ENCODE measurements at places on chromosomes 2 and 18.
A peak's percentile ranks its signal among the peaks of the same experiment; 100 is the strongest.

GRCh38 chr2:232350804-232351685 is 27.5 kb upstream of the ALPP start:
- peak; percentile 48 for DNase-seq

- DNase-seq, result no peak
Measured at GRCh38 chr2:226659410-226659809, 140.2 kb downstream of the IRS1 start.

- no peak for DNase-seq
Measured at GRCh38 chr2:207459990-207460757, 69.6 kb upstream of the CREB1 start.

DNA sequence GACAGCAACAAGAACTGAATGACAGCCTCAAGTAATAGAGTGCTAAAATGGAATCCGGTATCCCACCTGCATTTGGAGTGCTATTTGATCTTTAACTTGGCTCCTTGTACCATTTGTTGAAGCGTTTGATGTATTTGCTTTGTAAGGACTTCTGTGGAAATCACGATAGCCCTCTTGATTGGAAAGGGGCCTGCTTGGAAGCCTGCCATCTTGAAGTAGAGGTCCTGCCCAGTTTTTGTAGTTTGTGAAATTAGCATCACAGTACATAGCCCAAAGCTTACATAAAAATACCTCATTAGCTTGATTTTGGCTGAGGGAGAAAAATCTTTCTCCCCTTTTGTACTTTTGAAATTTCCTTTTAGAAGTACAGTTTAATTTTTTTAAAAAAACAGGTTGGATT is 2.7 kb downstream of the CDCA7 start:
- DNase-seq, result no peak

- no peak for DNase-seq
Measured at GRCh38 chr2:136133586-136133985, 15.6 kb upstream of the CXCR4 start.

GRCh38 chr18:3726238-3726951 is 276.4 kb downstream of the TGIF1 start:
- DNase-seq, result no peak

GRCh38 chr2:192072261-192072660 is 122.5 kb downstream of the TMEFF2 start:
- DNase-seq, result no peak

GRCh38 chr2:15432642-15433256 is 128.4 kb downstream of the NBAS start:
- no peak for DNase-seq

DNA sequence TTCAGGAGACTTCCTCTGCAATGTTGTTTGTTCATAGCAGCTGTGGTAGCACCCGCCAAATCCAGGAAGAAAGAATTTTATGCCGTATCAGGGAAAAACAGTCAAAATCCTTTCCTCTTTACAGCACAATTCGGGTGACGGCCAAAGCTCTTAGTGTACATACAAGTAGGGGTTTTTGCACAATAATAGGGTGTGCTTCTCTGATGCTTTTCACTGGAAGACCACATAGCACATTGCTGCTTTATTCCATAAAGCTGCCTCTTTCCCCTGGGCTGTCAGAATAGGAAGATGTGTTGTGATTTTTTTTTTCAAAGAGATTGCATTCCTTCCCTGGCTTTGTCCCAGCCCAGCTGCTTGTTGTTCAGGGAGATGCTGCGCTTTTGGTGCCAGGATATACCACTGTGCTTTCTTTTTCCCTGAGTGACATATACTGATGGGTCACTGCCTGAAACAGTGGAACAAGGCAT is 27.2 kb upstream of the LANCL1 start:
- no peak for DNase-seq

GRCh38 chr18:50203801-50204604 is 9.1 kb upstream of the MYO5B start:
- DNase-seq, result no peak

GRCh38 chr2:158936978-158937377 is 31.5 kb upstream of the TANC1 start:
- DNase-seq, result no peak

- DNase-seq, result no peak
Measured at GRCh38 chr2:97844311-97844859, 131.0 kb downstream of the ZAP70 start.

DNA sequence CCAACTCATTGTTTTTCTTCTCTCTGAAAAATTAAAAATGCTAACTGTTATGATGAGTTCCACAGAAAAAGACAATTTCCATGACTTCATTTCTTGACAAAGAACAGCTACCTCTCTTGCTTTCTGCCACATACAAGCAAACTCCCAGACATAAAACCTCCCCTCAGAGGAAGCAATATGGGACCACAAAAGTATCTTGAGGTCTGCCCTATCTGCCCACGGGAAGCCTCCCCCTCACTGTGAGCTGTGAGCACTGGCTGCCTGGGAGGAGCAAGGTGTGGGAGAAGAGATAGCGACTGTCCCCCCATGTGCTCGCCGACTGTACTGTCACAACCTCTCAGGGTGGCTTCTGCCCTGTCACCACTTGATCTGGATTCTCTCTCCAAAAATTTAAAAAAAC is 69.7 kb upstream of the NRP2 start:
- DNase-seq, result no peak

DNA sequence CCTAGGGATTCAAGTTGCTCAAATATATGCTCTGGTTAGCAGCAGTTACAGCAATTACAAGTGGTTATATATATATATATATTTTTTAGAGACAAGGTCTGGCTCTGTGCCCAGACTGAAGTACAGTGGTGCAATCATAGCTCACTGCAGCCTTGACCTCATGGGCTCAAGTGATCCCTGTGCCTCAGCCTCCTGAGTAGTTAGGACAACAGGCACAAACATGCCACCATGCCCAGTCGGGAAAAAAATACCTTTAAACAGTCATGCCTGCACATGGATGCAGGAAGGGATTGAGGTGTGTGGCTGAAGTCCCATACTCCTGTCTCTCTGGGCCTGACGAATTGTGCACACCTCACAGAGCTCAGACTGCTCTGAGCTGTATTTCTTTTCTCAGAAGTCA is 19.6 kb upstream of the DNAH7 start:
- DNase-seq, result no peak

- DNase-seq, result no peak
Measured at GRCh38 chr18:8052237-8052701, 485.2 kb downstream of the PTPRM start.

DNA sequence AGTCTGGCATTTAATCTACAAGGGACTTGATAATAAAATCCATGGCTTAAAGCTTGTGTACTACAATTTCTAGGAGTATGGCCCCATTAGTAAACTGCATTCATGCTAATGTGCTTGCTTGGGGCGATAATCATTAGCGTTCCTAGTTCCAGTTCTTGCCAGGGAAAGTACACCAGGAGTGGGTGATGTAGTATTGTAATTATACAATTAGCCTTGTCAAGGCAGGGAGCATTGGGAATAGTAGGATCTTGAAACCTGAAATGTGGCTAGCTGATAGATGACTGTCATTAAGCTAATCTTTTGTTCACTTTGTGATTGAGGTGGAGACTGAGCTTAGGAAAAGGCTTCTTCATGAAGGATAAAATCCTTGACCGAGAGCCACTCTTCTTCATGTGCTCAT is 989.2 kb downstream of the CPS1 start:
- DNase-seq, result no peak

DNA sequence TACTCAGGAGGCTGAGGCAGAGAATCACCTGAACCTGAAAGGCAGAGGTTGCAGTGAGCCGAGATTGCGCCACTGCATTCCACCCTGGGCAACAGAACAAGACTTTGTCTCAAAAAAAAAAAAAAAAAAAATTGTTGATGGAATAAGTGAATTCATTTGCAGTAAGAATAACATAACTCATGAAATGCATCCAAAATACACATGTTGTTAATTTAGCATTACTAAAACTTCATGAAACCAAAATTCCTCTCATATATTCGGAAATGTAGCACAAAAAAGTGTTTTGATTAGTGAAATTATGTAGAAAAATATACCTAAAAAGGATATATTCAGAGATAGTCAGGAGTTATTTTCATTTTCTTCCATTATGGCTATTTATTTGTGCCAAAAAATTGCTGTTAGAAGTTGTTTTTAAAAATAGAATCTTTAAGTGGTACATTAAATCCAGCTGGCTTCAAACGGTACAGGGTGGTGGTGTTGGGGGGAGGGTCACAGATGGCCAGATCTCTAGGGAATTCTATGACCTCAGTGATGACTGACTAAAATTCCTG is 78.2 kb upstream of the UGP2 start:
- DNase-seq, result peak; percentile 62

DNA sequence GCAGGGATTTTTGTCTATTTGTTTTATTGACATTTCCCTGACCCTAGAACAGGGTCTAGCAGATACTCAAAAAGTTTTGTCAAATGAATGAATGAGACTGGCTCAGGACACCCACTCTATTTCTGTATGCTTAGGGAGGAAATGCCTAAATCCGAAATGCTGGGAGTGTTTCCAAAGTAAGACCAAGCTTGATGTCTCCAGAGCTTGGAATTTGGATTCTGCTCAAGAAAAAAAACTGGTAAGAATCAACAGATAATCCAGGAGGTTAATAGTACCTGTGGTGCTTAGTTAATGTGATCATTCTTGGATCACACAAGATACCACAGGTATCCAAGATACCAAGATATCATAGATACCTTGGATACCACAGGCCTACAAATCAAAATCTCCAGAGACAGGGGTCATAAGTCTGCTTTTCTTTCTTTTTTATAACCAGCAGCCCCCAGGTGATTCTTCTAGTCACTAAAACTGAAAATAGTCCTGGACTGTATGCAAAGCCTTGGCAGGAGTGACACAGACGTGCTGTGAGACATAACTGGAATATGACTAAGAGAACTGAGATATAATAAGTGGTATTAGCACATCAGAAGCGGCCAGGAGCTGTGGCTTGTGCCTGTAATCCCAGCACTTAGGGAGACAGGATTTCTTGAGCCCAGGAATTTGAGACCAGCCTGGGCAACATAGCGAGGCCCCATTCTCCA is 39.9 kb upstream of the SP3 start:
- DNase-seq, result no peak

GRCh38 chr2:28578774-28579173 is 82.9 kb downstream of the PLB1 start:
- DNase-seq, result no peak

DNA sequence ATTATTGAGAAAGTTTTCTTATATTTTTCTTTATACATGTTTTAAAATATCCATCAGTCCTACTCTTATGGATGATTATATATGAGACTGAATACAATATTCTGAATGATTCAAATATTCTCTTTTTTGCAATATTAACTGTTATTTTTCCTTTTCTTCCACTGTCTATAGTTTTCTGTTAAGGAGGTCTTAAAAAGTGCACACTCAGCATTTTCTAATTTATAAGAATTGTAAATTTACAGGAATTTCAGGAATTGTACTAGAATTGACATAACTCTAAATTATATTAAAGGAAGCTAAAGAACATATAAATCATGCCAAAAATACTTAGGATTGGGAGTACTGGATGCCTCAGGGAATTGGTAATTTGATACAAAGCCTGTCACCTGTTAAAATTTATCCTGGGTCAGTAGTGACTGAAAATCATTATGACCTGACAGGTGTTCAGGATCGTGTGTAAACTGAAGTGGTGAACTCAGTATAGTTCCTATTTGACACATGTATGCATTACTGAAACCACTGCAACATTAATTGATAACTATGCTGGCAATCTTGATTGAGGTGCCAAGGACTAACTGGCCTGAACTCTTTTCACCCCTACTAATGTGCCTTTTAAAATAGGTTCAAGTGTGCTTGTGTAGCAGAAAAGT is 30.4 kb downstream of the MSTN start:
- no peak for DNase-seq

DNA sequence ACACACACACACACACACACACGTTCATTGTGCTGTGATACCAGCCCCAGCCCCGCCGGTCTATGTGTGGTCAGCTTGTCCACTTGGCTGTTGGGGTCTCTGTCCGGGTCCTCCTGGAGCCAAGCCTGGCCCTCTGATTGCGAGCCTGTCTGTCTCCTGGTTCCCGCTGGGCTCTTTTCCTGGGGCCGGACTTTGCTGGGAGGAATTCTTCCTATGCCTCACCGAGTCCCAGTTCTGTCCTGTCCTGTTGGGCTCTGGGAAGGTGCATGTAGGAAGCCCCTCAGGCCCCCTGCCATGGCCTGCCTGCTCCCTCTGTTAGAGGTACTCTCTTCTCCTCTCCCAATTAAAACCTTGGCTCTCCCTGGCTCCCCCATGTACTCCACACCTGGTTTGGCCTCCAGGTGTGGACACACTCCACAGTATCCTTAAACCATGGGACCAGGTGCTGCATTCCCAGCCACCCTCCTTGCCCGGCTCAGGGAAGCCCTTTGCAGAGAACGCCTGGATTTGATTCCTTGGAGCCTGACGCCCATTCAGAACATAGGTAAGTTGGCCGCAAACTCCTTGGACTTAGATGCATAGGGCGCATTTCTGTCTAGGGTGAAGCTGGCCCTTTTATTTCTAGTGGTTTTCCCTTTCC is 42.3 kb downstream of the CABLES1 start:
- DNase-seq, result no peak

DNA sequence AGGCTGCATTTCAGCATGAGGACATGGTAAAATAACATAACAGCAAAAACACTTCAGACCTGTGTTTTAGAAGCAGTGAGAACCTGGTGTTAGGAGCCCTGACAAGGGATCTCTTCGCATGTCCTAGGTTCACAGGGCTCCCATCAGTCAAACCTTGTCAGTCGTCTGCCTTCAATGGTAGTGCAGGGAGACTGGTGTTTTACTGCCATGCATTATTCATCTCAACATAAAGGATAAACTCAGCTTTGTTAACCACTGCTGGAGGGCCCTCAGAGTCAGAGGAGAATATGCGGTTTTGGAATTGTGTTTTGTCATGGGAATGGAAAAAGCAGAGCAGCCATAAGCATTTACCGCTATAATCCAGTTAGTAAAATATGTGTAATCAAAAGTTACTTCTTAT is 275.9 kb upstream of the GCFC2 start:
- DNase-seq, result no peak

DNA sequence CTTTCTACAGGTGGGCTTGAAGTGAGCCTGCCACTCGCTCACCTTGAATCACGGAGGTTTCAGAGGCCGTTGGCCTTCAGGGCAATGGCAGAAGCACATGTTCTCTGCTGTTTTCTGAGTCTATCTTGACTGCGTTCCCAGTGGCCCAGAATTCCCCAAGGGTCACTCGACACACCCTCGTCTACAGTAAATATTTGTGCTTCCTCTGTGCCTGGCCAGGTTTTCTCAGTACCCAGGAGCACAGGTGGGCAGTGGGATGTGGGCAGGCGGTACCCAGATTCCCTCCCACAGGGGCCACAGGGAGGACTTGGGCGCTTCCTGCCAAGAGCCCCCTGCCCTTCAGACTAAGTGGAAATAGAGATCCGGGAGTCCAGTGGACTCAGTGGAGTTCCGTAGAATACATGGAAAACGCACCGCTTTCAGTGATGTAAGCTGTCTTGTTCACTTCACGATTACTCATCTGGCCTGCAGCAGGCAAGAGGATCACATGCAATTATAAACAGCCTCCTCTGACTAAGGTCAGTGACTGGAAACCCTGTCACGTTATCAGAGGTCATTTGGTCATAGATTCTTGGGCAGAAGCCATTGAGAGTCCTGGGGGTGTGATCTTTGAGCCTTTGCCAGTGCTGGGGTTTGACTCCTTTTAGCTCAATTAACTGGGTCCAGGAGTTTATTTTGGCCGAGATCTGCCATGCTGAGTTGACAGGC is 179.8 kb downstream of the NEDD4L start:
- DNase-seq, result peak; percentile 73
